ENCODE measurements at places on chromosomes 2 and 18.

GRCh38 chr18:46711444-46711863 is 45.4 kb downstream of the ST8SIA5 start:
- no peak for DNase-seq

DNA sequence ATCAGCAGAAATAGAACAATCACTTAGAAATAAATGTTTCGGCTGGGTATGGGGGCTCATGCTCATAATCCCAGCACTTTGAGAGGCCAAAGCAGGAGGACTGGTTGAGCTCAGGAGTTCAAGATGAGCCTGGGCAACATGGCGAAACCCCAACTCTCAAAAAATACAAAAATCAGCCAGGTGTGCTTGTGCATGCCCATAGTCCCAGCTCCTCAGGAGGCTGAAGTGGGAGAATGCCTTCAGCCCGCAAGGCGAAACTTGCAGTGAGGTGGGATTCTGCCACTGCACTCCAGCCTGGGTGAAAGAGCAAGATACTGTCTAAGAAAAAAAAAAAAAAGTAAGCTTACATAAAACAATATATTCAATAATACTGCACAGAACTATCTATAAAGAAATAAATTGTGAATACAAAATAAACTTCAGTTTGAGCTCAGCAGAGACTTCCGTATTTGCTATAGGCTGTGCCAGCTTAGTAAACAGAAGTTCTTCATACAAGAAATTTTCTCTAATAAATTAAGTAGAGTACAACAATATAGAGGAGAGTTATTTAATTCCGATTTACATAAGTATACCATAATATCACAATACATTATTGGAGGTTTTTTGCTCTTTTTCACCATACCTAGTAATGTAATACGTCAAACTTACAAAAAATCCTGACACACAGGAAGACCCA is 43.6 kb downstream of the SRBD1 start:
- DNase-seq, result no peak

GRCh38 chr2:216905649-216906329 is 45.9 kb upstream of the TNP1 start:
- no peak for DNase-seq

GRCh38 chr2:113376913-113377445 is 60.5 kb upstream of the ZNG1B start:
- no peak for DNase-seq

DNA sequence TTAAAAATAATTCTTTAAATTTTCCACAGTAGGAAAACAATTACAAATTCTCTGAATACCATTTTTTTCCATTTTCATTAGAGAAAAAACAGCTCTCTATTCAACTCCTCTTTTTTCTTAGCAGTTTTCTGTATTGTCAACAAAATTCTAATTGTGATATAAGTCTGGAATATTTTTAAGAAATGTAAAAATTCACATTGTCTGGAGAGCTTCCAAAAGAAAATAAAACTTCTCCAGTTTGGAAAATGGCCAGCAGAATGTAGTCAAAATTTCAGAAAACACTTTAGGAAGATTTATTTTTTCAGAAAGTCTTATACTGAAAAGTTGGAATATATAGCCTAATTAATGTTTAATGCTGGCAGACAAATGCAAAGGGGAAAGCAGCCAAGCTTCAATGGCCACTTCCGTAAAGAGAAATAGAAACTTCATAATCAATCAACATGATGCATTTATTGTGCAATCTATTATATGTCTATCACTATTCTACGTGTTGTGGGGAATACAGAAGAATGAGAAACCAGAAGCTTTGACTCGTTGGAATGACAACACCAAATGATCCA is 733.2 kb upstream of the PKDCC start:
- DNase-seq, result no peak

- DNase-seq, result no peak
Measured at GRCh38 chr2:60549238-60549927, 4.1 kb downstream of the BCL11A start.
